Stimulated activated naive B cell treated with anti-CD40 and anti-IgM and Interleukin-4, amounts not matched to agents 10 μg/mL and 1 μg/mL and 100 μg/mL, for 72 hours (primary cell): ENCODE measurements at places on chromosomes 13 and 19.
A peak's percentile ranks its signal among the peaks of the same experiment; 100 is the strongest.

- peaks cover 21% of the 10 kb centered on the region for H3K36me3 ChIP-seq
- no peak for DNase-seq
- H3K27ac ChIP-seq = no peak overlapping the region
- peaks cover 20% of the 10 kb centered on the region for H3K4me1 ChIP-seq
- no peaks in the 10 kb centered on the region for H3K27me3 ChIP-seq
Measured at GRCh38 chr19:18344582-18344950, 4.2 kb downstream of the PGPEP1 start.

- H3K4me3 ChIP-seq = peak overlapping the region; percentile 87
- peaks cover 40% of the 10 kb centered on the region for H3K27me3 ChIP-seq
- peaks cover 22% of the 10 kb centered on the region for H3K4me1 ChIP-seq
Measured at GRCh38 chr19:46659151-46660007, 1.6 kb downstream of the DACT3 start.

DNA sequence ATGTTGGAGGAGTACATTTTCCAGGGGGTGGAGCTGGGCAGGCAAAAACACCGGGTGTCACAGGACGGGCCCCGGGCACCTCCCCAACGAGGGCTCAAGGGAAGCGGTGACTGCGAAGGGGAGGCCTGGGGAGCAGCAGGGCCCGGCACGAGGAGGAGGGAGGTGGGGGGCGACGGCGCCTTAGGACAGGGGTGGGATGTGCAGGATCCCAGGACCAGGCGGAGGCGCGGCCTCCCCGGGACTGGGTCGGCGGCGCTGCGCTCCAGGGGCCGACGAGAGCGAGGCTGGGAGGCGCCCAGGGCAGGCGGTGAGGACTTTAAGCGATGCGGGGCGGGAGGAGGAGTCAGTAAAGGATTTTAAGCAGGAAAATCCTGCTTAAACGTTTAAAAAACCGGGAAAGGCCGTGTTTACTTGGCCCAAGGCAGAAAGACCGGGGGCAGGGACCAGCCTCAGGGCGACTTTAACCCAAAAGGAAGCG is 427 bp downstream of the ZNF160 start:
- H3K36me3 ChIP-seq = peaks cover 31% of the 10 kb centered on the region
- H3K4me1 ChIP-seq = peaks cover 23% of the 10 kb centered on the region
- no peaks in the 10 kb centered on the region for H3K27me3 ChIP-seq
- peak; percentile 39 for DNase-seq
- peak overlapping the region; percentile 94 for H3K27ac ChIP-seq

- H3K4me3 ChIP-seq = no peak overlapping the region
- no peaks in the 10 kb centered on the region for H3K4me1 ChIP-seq
- no peak overlapping the region for H3K27ac ChIP-seq
Measured at GRCh38 chr13:35630551-35631275, 154.2 kb upstream of the MAB21L1 start.

GRCh38 chr19:6126335-6126974 is 9.0 kb upstream of the ACSBG2 start:
- DNase-seq = no peak
- H3K27ac ChIP-seq = no peak overlapping the region
- peaks cover 6% of the 10 kb centered on the region for H3K4me1 ChIP-seq
- no peaks in the 10 kb centered on the region for H3K27me3 ChIP-seq
- H3K36me3 ChIP-seq = no peaks in the 10 kb centered on the region

DNA sequence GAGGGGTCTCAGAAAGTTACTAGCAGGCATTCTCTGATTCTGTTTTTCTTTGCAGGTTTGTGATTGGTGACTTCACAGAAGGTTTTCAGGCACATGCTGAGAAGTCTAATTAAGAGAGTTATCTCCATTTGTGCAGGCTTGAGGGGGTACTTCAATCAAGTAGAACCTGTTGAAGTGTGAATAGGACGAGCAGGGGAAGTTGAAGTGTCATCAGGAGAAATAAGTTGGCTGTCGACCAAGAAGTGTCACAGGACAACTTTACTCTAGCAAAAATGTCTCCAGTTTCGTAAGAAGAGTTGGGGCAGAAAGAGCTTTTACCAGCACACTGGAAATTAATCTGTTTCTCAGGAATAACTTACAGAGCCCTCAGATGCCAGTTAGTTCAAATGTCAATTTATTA is 576.5 kb upstream of the SLITRK5 start:
- no peak for DNase-seq
- H3K27me3 ChIP-seq = no peaks in the 10 kb centered on the region
- no peak overlapping the region for H3K27ac ChIP-seq
- H3K4me3 ChIP-seq = no peak overlapping the region

DNA sequence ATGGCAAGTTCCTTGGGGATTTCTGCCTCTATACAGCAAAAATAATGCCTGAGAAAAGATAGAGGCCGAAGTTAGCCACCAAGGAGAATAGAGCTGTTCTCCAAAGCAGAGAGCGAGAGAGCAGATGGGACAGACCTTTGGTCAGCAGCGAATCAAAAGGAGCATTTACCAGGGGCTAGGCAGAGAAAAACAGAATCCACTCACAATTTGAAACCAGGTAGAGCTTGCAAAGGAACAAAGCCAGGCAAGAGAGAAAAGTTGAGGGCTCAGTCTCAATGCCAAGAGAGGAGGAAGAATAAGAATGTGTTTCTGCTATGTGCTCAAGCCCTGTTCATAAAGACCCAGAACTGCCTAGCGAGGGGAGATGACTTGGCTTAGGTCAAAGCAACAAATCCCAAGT is 112.8 kb downstream of the DCT start:
- DNase-seq = no peak
- H3K27me3 ChIP-seq = no peaks in the 10 kb centered on the region
- no peak overlapping the region for H3K27ac ChIP-seq
- no peaks in the 10 kb centered on the region for H3K4me1 ChIP-seq
- no peak overlapping the region for H3K4me3 ChIP-seq

GRCh38 chr13:97798836-97799235 is 154.6 kb upstream of the IPO5 start:
- no peak for DNase-seq
- no peak overlapping the region for H3K27ac ChIP-seq
- peaks cover 15% of the 10 kb centered on the region for H3K27me3 ChIP-seq
- no peaks in the 10 kb centered on the region for H3K36me3 ChIP-seq
- H3K4me1 ChIP-seq = no peaks in the 10 kb centered on the region

DNA sequence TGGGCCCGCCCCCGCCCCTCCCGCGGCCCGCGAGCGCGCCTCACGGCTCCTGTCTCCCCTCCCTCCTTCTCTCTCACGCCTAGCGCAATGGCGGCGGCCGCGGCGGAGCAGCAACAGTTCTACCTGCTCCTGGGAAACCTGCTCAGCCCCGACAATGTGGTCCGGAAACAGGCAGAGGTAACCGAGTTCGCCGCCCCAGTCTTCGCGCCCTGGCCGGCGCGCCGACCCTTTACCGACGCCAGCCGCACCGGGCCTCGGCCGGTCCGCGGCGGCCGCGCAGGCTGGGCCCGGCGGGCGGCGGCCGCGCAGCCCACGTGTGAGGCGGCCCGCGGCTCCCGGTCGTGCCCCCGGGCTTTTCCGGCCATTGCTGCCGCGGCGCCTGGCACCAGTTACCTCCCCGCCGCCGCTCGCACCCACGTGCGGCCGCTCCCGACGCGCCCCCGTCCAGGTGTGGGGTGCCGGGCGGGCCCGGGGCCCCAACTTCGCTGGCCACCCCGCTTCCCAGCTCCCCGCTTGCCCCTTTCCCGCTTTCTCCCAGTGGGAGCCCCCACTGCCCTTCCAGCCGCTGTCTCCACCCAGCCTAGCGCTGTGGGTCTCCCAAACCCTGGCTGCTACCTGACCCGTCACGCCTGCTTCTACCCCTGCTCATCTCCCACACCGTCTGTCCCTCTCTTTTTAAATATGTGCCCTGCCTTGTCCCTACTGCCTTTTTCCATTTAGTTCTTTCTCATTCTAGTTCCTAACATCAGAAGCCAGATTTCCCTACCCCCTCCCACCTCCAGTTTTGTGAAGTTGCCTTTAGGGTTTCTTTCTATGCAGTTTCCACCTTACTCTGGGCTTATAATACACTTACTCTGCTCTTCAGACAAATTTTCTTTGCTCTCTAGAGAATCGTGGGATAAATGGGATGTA is 23.4 kb downstream of the IPO5 start:
- DNase-seq = no peak
- peaks cover 20% of the 10 kb centered on the region for H3K4me1 ChIP-seq
- peak overlapping the region; percentile 96 for H3K27ac ChIP-seq
- peak overlapping the region; percentile 94 for H3K4me3 ChIP-seq
- peaks cover 3% of the 10 kb centered on the region for H3K36me3 ChIP-seq

GRCh38 chr13:84500016-84500415 is 617.7 kb upstream of the SLITRK1 start:
- no peak overlapping the region for H3K4me3 ChIP-seq
- no peaks in the 10 kb centered on the region for H3K27me3 ChIP-seq
- no peaks in the 10 kb centered on the region for H3K4me1 ChIP-seq
- no peaks in the 10 kb centered on the region for H3K36me3 ChIP-seq

- no peaks in the 10 kb centered on the region for H3K27me3 ChIP-seq
- no peaks in the 10 kb centered on the region for H3K36me3 ChIP-seq
Measured at GRCh38 chr13:59531571-59532091, 632.1 kb downstream of the DIAPH3 start.

- no peaks in the 10 kb centered on the region for H3K4me1 ChIP-seq
- no peak overlapping the region for H3K27ac ChIP-seq
- H3K36me3 ChIP-seq = no peaks in the 10 kb centered on the region
- no peak overlapping the region for H3K4me3 ChIP-seq
- H3K27me3 ChIP-seq = peaks cover 4% of the 10 kb centered on the region
Measured at GRCh38 chr13:29943686-29944085, 93.3 kb upstream of the UBL3 start.

GRCh38 chr13:112443995-112444311 is 67.8 kb downstream of the SPACA7 start:
- peak; percentile 39 for DNase-seq
- no peak overlapping the region for H3K4me3 ChIP-seq
- no peak overlapping the region for H3K27ac ChIP-seq
- peaks cover 43% of the 10 kb centered on the region for H3K27me3 ChIP-seq

GRCh38 chr13:36752673-36753072 is 66.3 kb upstream of the RFXAP start:
- H3K27me3 ChIP-seq = peaks cover 20% of the 10 kb centered on the region
- H3K36me3 ChIP-seq = no peaks in the 10 kb centered on the region
- DNase-seq = no peak

GRCh38 chr19:3625996-3626472 is 556 bp downstream of the CACTIN start:
- DNase-seq = no peak
- H3K27me3 ChIP-seq = no peaks in the 10 kb centered on the region
- H3K27ac ChIP-seq = peak overlapping the region; percentile 99
- peaks cover 33% of the 10 kb centered on the region for H3K36me3 ChIP-seq
- H3K4me3 ChIP-seq = peak overlapping the region; percentile 91

GRCh38 chr13:29530901-29531300 is 64.6 kb downstream of the SLC7A1 start:
- no peak for DNase-seq
- no peaks in the 10 kb centered on the region for H3K27me3 ChIP-seq
- H3K4me1 ChIP-seq = peaks cover 6% of the 10 kb centered on the region
- no peak overlapping the region for H3K27ac ChIP-seq
- H3K4me3 ChIP-seq = no peak overlapping the region
- peaks cover 50% of the 10 kb centered on the region for H3K36me3 ChIP-seq

GRCh38 chr13:41763782-41764181 is 197.1 kb downstream of the VWA8 start:
- DNase-seq = no peak
- H3K4me3 ChIP-seq = no peak overlapping the region
- H3K27ac ChIP-seq = no peak overlapping the region
- H3K36me3 ChIP-seq = peaks cover 23% of the 10 kb centered on the region
- no peaks in the 10 kb centered on the region for H3K4me1 ChIP-seq

DNA sequence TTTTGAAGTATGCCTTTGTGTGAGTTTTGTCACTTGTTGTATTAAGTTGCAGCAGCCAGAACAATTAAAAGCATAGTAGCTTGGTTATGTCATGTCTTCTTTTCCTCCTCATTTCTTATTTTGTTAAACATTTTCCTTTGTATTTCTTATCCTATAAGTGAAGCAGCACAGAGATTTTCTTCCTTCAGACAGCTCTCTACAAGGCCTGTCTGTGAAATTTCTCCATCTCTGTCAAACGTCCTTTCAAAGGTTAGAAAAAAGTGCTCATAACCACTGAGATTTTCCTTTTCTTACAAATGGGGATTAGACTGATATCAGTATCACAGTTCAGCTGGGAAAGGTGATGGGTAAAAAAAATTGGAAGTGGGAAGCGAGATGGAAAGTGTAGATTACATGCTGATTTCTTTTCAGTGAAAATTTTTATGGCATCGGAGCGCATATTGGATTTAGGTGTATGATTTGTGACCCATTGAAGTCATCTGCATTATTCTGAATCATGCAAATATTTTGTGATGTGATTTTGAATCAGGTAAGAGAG is 71.7 kb downstream of the GPC5 start:
- H3K4me1 ChIP-seq = no peaks in the 10 kb centered on the region
- no peaks in the 10 kb centered on the region for H3K27me3 ChIP-seq
- H3K36me3 ChIP-seq = no peaks in the 10 kb centered on the region
- no peak overlapping the region for H3K4me3 ChIP-seq

DNA sequence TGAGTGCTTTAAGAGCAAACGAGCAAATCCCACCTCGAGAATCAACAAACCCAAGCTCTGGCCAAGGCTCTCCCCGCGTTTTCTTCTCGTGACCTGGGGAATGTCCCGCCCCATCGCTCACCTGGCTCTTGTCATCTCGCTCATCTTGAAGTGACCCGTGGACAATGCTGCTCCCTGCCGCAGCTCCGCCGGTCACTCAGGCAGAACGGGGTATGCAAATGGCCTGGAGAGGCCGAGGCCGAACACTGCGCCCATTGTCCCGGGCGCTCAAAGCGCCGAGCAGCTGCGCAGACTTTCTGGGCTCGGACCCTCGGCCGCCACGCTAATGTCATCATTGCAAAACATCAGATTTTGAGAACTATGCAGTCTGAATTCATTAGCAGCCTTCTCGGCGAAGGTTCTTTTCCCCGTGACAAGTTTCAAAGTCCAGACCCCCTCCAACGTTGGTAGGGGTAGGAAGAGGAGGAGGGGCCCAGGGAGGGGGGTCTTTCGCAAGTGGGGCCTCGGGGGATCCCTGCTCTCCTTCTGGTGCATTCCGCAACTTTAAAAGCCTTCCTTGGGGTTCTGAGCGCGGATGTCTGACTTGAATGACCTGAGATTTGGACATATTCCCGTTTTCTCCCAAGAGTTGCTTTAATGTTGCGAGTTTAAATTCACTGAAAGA is 39.7 kb downstream of the SOX1 start:
- peak overlapping the region; percentile 77 for H3K27ac ChIP-seq
- no peak overlapping the region for H3K4me3 ChIP-seq
- no peaks in the 10 kb centered on the region for H3K36me3 ChIP-seq
- DNase-seq = no peak

- no peak for DNase-seq
- peaks cover 6% of the 10 kb centered on the region for H3K36me3 ChIP-seq
- H3K4me1 ChIP-seq = peaks cover 19% of the 10 kb centered on the region
Measured at GRCh38 chr19:39160523-39160861, 34.9 kb downstream of the PAK4 start.

GRCh38 chr13:34757441-34757840 is 184.6 kb upstream of the NBEA start:
- H3K27ac ChIP-seq = no peak overlapping the region
- H3K4me3 ChIP-seq = no peak overlapping the region
- no peaks in the 10 kb centered on the region for H3K36me3 ChIP-seq
- H3K27me3 ChIP-seq = no peaks in the 10 kb centered on the region

DNA sequence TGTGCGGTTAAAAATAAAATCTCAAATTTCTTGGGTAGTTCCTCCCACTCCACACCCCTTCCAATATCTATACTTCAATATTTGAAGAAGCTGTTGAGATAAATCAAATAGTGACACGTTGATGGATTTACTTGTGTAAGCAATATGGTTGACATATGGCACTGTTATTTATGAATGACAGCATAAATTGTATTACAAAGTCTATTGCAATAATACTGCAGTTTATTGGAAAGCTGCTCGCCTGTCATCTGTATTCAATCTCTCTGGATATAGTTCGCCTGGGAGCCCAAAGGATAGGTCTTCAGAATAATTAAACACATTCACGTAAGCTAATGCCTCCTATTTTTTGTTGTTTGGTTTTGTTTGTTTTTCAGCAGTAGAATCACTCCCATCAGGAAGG is 5.0 kb upstream of the ZIC5 start:
- peak overlapping the region; percentile 77 for H3K27ac ChIP-seq
- DNase-seq = no peak
- H3K4me3 ChIP-seq = no peak overlapping the region
- peaks cover 14% of the 10 kb centered on the region for H3K4me1 ChIP-seq
